ENCODE measurements at places on chromosomes 2 and 18.

DNA sequence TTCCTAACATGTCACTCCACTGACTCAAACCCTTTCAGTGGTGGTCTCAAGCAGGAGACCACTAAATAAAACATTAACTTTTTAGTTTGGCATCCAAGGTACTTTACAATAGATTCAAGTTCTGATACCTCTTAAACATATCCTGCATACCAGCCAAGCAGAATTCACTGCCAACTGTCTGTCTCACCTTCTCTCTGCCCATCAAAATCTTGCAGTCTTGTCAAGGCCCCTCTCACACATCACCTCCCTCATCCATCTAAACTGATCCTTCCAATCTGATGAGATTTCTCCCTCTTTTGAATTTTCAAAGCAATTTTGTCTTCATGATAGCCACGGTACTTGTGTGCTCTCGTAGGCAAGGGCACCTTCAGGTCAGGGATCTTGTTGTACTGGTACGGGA, 43.7 kb downstream of the SATB2 start:
- no peak for DNase-seq

GRCh38 chr18:28125051-28125450, 51.9 kb downstream of the CDH2 start:
- no peak for DNase-seq

- no peak for DNase-seq
Observed at GRCh38 chr2:163490281-163490680, 245.5 kb downstream of the FIGN start.

DNA sequence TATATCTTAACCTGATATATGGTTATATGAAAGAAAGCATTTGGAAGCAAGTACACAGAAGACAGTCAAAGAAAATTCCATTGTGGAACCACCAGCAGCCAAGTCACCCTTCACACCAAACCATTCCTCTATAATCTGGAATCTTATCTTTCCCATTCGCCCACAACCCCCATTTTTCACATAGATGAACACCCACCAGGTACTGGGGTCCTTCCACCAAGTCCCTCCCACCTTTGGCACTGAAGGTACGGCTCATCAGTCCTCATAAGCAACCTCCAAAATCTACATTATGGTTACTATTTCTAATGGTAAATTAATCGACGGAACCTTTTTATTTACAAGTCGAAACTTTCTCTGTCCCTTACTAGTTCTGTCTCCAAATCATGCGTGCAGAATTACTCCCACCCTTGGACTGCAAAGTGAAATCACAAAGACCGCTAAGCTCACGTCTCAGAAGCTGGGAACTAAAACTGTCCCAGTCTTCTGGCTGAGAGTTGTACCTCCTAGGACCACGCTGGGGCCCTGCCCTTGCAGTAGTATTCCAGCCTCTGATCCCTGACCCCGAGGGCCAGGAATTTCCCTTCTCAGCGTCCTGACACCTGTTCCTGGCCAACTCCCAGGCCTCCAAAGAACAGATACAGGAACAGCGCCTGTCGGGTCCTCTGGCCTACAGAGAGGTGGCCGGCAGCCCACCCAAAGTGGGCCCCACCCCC, 702 bp downstream of the OLA1 start:
- peak; percentile 35 for DNase-seq

DNA sequence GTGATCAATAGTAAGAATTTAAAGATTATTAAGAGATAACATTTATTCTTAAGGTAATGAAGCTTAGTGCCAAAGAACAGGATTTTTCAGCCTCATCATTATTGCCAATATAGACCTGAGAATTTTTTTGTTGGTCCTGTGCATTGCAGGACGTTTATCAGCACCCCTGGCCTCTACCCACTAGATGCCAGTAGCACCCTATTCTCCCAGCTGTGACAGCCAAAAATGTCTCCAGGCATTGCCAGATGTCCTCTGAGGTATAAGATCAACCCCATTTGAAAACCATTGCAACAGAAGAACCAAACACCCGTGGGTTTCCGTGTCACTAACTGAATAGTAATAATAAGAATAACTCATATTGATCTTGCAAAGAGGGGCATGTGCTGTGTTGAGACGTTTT, 700.0 kb upstream of the SOX11 start:
- no peak for DNase-seq

GRCh38 chr2:240916571-240917008, 10.5 kb downstream of the CROCC2 start:
- DNase-seq, result peak; percentile 87

DNA sequence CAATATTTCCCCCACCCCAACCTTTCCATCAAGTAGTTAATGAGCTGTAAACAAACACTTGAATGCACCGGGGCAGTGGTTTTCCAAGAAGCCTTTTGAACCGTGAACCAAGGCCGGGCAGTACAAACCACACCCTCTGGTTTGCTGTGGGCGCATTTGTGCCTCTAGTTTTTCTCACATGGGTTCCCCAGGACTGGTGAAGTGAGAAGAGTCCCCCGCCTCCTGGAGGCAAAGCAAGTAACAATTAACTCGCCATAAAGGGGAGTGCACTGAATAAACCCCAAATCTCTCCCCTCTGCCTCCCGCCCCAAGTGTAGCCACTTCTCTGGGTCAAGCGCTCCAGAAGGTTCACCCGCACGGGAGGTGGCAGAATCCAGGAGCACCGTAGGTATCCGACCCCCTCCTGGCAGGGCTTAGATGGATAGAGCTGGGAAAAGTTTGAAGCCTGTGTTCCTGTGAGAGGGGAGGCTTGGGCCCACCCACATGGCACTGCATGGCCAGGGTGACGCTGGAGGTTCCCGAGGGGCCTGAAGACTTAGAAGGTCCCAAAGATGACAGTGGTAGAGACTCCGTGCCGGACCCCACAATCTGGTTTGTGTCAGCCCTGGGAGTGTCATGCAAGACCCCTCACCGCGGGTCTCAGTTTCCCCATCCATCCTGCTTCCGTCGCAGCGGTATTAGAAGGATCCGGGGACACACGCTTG, 182.2 kb downstream of the SMAD2 start:
- no peak for DNase-seq

DNA sequence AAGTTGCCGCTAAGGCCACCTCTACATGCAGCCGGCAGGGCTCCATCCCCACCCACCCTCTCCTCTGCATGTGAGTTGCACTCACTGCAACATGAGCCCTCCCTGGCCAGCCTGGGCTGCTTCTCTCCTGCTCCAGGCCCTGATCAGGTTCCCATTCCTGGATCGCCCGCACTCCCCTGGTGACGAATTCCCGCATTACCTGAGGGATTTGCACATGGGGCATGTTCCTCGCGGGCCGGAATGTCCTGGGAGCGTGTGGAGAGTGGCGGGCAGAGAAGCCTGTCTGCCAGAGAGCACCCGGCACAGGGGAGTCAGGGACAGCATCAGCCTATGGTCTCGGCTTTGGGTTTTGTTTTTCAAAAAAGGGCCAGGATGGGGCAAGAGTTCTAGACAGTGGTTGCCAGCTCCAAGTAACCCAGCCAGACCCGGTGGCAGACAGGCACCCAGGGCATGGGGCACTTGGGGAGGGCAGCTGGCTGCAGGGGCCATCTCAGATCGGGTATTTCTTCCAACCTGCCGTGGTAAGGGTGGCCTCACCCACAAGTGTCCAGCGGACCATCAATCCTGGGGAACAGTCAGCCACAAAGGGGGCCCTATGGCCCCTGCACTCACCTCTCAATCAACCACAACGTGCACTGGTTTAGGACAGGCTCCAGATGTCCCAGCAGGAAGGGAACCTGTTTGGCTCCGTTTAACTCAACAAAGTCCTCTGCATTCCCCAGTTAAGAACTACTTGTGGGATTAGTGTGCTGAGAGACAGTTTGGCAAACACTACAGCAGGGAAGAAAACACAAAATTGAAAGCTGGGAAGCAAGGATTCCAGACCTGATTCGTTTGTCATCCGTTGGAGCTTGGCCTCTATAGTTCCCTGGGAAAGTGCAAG, 187.7 kb downstream of the SMAD7 start:
- DNase-seq, result no peak

DNA sequence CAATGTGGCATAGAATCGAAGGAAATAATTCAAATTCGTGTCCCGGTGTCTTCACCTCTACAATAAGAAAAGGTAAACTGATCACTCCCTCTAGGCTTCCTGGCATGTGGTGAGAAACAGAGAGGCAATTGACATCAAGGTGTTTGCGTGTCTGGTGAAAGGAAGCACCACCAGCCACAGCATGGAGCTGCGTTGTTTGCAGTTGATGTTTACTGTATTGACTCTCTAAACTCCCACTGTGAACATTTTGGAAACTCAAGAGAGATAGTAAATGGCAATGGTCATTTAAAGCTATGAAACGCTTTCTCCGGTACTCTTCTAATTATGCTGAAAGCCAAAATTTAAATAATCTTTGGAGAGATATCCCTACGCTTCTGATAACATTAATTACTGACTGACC, 82.6 kb downstream of the SETBP1 start:
- no peak for DNase-seq

DNA sequence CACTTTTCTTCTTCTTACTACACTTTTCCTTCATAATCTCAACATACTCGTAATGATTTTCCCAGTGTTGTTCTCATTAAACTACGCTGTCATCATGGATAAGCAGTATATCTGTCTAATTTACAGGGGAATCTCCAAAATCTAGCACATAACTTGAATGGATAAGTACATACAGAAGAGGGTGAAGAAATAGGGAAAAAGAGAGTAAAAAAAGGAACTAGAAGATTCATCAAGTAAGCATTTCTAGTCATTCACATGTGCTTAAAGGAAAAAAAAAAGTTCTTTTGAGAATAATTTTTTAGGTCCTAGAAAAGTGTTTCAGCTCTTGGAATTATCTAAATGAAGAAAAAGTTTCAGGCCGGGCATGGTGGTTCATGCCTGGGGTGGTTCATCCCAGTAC, 51.6 kb downstream of the SRBD1 start:
- DNase-seq, result no peak

GRCh38 chr2:144452169-144452988, 67.5 kb downstream of the ZEB2 start:
- peak; percentile 61 for DNase-seq

DNA sequence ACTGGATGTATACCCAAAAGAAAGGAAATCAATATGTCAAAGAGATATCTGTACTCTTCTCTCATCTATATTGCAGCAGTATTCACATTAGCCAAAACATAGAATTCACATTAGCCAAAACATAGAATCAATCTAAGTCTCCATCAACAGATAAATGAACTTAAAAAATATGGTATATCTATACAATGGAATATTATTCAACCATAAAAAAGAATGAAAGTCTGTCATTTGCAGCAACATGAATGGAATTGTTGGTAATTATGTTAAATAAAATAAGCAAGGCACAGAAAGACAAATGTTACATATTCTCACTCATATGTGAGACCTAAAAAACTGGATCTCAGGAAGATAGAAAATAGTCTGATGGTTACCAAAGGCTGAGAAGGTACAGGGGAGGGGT, 212.1 kb upstream of the ZC3H15 start:
- no peak for DNase-seq

- DNase-seq, result no peak
Observed at GRCh38 chr2:39394516-39394961, 42.5 kb downstream of the MAP4K3 start.

- DNase-seq, result peak; percentile 92
Observed at GRCh38 chr2:190791347-190791975, 89.2 kb upstream of the GLS start.

GRCh38 chr2:38279201-38279600, 97.9 kb downstream of the ATL2 start:
- DNase-seq, result peak; percentile 88

DNA sequence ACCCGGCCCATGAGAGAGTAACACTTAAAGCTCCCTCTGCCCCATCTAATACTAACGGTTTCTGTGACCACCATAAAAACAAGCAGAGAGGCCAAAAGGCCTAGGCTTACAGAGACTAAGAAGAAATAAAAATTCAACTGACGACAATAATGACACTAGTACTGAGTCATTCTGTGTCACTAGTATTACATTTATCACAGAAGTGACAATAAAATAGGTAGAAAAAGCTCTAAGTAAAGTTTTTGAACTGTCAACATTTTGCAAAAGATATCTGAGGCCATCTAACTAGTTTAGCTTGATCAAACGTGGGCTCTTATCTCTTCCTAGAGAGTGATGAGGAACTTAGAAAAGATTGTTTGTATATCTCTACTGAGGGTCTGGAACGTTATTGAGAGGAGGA, 35.6 kb downstream of the AP1S3 start:
- DNase-seq, result no peak

DNA sequence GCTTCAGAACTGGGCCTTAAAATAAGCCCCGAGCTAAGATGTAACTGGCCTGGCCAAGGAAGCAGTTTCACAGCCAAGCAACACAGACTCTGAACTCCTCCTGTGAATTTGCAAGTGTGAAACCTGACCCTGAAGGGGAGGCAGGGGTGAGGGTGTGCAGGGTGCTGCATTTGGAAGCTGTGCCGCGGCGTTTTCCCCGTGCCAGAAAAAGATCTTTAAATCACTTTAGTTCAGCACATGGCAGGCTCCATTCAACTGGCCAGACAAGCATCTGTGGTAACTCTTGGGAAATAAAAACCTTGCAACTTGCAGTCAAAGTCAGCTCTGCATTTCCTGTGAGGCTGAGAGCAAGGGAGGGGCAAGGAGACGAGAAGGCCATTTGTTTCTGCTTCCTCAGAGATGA, 209.3 kb upstream of the SOX11 start:
- DNase-seq, result no peak

- DNase-seq, result no peak
Observed at GRCh38 chr2:65198737-65199136, 28.9 kb upstream of the ACTR2 start.

DNA sequence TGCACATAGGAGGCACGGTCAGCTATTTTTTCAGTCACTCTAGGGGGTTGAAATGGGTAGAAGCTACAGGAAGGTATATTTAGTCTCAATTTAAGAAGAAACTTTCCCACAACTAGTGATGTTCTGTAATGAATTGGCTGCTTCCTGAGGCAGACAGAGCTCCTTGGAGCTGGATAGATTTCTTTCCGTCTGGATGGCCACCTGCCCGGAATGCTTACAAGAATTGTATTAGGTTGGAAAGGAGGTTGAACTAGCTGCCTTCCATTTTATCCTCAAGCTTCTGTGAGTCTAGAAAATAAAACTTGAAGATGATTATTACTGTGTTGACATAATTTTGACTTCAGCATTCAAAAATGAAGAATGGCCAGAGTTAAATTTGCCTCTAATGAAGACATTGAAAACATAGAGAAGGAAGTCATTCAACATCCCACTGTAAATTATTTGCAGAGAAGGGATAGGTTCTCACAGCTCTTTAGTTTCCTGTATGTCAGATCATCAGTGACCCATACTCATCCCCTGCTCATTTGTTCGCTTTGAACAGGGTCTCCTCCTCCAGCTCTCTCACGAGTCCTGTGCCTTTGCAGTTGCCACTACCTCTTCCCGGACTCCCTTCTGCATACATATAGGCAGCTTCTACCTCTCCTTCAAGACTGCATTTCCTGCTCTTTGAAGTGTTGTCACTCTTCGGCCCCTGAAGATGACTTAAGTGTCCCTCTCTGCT, 88.8 kb downstream of the CRIM1 start:
- no peak for DNase-seq

DNA sequence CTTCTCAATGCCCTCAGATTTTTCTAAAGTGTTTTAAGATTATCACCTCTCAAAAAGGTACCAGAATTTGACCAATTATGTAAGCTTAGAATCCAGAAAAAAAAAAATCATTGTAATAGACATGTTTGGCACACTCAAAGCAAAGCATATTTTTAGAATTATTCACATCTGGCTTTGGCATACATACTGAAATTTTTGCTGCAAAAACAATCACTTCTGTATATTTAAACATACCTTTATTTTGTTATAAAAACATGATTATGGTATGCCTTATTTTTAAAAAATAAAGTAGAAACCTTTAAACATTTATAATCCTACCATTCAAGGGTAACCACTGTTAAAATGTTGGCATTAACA, 143.3 kb downstream of the ESCO1 start:
- DNase-seq, result no peak

All from ACHN (cell line).